Head of caudate nucleus (tissue), 42 donors: ENCODE measurements at places on chromosomes 11 and 22.

GRCh38 chr11:119376197-119376847, 5.2 kb downstream of the USP2 start:
- DNase-seq, result peak; percentile 97

GRCh38 chr11:47241841-47242301, 6.7 kb downstream of the ACP2 start:
- no peak for DNase-seq

GRCh38 chr22:19691007-19691720, 23.1 kb upstream of the SEPTIN5 start:
- no peak for DNase-seq

- no peak for DNase-seq
Observed at GRCh38 chr11:115896084-115896483, 391.9 kb upstream of the CADM1 start.

DNA sequence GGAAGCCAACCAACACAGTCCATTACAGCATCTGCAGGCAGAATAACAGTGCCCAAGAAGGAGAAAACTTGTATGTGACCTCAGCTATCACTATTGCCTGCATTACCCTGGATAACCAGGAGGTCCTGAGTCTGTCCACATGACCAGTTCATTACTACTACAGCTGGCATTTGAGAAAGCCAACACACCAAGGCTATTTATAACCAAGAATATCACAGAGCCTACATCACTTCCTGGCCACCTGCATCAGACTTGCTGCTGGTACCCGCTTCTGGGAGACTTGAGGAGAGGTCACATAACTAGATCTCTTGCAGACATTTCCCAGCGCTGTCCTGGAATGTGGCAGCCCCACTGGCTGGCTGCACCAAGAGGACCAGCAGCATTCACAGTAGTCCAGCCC, 11.1 kb upstream of the OR56B4 start:
- no peak for DNase-seq

DNA sequence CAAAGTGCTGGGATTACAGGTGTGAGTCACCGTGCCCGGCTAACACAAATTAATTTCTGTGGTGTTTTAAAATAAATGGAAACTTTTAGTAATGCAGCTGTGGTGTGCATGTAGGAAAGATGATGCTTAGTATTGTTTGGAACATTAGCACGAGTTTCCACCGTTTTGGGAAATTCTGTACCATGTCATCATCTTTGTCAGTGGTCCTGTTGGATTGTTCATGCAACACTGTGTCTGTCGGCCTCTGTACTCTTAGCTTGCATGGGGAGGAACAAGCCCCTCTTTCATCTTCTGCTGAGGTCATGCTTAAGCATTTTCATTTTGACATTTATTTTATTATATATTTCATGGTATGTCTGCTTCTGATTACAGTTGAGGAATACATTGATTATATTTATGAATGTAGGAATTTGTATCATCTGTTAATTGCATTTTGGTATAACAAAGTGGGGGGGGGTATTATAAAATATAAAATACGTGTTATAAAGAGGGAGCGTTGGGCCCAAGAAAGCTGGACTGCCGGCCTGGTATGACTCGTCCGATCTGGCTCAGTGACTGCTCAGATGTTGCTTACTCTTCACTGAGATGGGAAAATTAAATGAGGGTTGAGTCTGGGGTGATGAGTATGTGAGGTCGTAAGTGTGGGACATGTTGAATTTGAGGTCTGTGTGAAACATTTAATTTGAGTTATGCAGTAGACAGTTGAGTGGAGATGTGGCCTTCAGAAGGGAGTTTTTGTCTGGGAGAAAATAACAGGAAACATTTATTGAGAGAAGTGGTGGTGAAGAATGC, 28.7 kb downstream of the CECR2 start:
- no peak for DNase-seq

DNA sequence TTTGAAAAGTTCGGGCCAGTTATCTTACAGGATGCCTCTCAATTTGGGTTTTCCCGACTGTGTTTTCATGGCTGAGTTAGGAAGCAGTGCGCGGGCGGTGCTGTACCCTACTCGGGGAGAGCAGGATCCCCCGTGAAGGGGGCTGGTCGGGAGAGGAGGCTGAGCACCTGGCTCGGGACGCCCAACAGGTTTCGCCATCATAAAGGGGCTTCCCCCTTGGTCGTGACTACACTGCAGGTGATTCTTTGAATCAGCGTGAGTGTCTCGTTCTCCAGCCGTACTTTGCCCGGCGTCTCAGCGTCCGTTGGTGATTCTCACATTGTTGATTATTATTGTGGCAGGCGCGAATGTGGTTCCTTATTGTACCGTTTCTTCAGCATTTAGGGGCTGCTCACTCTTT, 46.6 kb downstream of the ST14 start:
- no peak for DNase-seq
